ENCODE measurements at places on chromosomes 16 and 17. TPM values are rescaled to one million over a fixed set of nuclear protein-coding genes. Genes with fewer than 3 reads are reported as not detected.

Gene STAC2
- total RNA-seq, result not detected

Gene CCL16
- not detected for total RNA-seq

Gene PRKCB
- 8.8 TPM for total RNA-seq

Gene CTRL
- total RNA-seq, result 0.39 TPM

Gene TP53TG3D
- total RNA-seq, result 0.79 TPM

Gene TNFSF12
- 35.2 TPM for total RNA-seq

Gene TMEM204
- total RNA-seq, result 18.6 TPM

Gene ACSM5
- total RNA-seq, result 0.76 TPM
